Skeletal muscle cell (primary cell): ENCODE measurements at places on chromosomes 3 and 15.

GRCh38 chr3:190346541-190346940 is 24.3 kb upstream of the CLDN1 start:
- no peak for DNase-seq

DNA sequence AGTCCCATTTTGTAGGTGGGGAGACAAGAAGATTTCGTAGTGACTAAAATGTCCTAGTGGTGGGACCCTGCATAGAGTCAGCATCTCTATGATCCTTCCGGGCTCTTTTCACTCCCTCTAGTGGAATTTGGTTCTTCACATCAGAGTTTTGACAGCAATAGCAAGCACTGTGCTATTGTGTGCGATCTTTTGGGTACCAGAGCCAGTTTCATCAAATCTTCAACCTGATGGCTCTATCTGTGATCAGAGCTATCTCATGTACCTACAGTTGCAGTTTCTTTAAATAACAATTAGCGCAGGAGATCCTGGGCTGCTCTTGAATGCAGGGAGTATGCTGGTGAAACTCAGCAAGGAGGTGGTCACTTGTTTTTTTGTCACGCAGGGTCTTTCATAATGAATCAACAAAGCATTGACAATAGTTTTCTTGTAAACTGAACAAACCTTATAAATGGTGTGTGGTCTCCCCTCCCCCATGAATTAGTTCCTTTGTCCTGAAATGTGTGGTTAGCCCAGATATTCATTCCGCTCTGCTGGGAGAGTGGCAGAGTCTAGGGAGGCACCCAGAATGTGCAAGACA is 257.2 kb upstream of the SOX2 start:
- no peak for DNase-seq

DNA sequence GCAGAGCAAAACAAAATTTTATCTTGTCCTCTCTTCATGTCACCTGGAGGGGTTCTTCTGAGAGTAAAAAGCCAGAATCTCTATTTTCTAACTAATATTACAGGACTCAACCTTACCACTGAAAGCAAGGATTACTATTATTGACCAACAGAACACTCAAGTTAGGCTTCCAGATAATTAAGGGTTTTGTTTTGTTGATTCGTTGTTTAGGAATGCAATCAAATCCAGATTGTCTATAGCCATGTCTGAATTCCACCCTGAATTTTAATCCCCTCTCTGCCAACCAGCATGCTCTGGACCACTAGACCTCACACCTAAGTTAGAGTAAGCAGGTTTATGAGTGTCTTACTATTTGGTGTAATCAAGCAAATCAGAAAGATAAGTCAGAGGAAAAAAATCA is 90.7 kb downstream of the PEAK1 start:
- no peak for DNase-seq

GRCh38 chr3:99704417-99704816 is 66.0 kb downstream of the COL8A1 start:
- no peak for DNase-seq
